ENCODE measurements at places on chromosomes 7 and 10.
A peak's percentile ranks its signal among the peaks of the same experiment; 100 is the strongest.

DNA sequence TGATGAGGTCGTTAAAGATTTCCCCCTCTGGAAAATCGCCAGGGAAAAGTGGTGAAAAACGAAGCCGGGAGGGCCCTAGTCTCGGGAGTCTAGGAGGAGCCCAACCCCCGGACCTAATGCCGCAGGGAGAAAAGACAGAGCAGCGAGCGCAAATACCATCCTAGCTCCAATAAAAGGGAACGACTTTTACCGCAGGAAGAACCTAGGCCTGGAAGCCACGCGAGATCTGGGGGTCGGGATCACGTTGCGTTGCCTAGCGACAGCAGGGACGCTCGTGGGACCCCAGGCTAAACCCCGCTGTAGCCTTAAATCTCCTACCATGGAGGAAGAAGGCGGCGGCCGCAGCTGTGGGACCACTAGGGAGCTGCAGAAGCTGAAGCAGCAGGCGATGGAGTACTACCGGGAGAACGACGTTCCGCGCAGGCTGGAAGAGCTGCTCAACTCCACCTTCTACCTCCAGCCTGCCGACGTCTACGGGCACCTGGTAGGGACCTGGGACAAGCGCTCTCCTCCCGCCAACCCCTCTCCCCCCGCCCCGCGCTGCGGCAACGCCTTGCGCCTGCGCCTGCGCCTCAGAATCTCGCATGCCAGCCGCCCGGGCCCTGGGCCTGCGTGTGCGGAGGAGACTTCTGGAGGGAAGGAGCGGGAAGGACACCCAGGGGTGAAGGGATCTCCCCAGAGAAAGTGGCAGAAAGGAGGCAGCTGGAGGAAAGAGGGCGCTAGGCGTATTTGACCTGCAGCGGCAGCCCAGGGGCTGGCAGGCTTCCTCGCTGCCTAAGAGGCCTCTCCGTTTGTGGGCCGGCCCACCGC, at the start of gene ENO4:
Gene ENO4 (plus strand): TSS at position 252 of the 810 bp plus-strand sequence. CDS start 68 bp downstream, at position 320.
- DNase-seq, result peak; percentile 78

- DNase-seq, result no peak
Measured at GRCh38 chr7:129803546-129804081, 149.1 kb downstream of the UBE2H start.

DNA sequence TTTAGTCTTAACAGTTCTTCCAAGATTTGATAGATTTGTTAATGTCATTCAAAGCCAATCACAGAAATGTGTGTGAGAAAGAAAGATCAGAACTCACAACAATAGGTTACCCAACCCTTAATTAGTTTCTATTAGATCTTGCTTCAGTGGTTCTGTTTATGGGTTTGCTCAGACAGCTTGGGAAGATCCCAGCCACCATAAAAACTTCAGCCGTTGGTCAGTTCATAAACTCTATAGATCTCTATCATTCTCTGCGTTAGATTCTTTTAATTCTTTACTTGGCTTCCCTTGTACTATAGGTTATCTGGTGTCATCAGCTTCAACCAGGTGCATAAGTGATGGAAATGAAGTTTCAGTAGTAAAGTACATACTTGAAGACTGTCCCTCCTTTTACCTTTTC, 54.4 kb downstream of the ZNF277 start:
- DNase-seq, result no peak

GRCh38 chr10:22310928-22311327, 5.3 kb upstream of the COMMD3 start:
- DNase-seq, result no peak

GRCh38 chr10:131500892-131501291, 189.4 kb upstream of the TCERG1L start:
- no peak for DNase-seq

DNA sequence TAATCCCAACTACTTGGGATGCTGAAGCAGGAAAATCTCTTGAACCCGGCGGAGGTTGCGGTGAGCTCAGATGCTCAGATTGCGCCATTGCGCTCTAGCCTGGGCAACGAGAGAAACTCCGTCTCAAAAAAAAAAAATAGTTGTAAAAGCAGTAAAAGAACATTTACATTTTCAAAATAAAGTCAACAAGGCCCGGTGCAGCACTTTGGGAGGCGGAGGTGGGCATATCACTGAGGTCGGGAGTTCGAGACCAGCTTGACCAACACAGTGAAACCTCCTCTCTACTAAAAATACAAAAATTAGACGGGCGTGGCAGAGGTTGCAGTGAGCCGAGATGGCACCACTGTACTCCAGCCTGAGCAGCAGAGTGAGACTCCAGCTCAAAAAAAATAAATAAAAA, 4.0 kb downstream of the CCAR1 start:
- no peak for DNase-seq

- no peak for DNase-seq
Measured at GRCh38 chr7:5395246-5395645, 28.4 kb downstream of the TNRC18 start.

GRCh38 chr10:84172467-84173356, 889 bp upstream of the GPR15LG start:
- DNase-seq, result peak; percentile 23

GRCh38 chr10:100551196-100551595, 15.5 kb downstream of the HIF1AN start:
- no peak for DNase-seq

DNA sequence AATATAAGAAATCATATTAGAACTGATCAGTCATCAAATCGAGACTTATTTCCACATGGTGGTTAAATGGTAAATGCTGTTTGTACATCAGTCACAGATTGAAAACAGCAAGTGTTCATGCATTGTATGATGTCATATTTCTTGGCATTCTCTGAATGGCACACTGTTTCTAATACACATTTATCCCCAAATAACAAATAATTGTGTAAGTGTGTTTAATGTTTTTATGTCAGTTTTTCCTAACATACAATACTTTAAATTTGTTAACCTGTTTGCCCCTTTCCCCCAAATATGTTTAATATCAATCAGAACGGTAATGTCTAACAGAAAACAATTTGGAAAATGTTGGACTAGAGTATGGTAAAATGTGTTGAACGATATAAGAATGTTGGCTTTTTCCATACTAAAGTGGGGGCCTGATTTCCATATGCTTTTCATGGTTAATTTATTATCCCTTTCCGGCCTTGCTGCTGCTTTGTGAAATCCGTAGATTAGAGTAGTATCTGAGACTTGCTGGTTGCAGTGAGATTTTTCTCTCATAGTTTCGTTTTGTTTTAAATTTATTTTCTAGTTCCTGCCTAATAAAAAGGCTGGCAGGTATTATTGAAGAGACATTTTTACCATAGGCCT, 23.7 kb downstream of the RAB18 start:
- no peak for DNase-seq
